ENCODE measurements at places on chromosomes 7 and 10.
A peak's percentile ranks its signal among the peaks of the same experiment; 100 is the strongest.

- DNase-seq = no peak
Observed at GRCh38 chr10:93559490-93559889, 7.0 kb upstream of the FFAR4 start.

DNA sequence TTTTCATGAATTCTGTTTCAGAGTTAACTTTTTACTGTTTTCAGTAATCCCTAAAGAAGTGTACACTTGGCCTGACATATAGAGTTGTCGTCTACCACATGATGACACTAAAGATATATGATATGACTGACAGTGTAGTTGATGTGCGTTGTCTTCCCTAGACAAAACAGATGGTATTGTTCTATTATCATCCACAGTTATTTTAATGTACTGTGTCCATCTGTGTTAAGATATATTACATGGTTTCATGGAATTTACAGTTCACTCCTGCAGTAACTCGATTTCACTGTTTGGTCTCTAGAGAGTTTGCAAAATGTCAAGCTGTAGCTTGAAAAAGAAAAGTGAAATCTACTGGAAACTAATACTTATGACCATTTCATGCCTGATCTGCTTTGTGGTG, 18.1 kb downstream of the FOXP2 start:
- DNase-seq = no peak

- peak; percentile 2 for DNase-seq
Observed at GRCh38 chr10:84244651-84245270, at the start of gene RGR. TSS of gene RGR (plus strand) at chr10:84245053. CDS start at chr10:84245091, 38 bp downstream.

DNA sequence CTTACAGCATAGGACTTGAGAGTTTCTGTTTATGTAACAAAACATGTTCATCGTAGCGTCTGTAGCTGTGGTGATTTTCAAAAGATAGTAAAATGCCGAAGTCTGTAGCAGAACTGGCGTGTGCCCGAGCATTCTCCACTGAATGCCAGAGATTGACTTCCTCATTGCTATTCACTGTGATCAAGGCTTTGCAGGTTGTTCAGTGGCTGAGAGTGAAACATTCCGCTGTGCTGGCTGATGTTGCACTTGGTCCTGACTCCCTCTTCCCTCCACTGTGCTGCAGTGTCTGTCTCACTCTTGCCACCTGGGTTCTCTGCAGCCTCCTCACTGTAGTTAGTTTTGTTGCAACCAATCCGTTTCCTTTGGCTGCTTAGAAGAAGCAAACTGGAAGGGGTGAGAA, 37.6 kb downstream of the FHIP2A start:
- DNase-seq = no peak

DNA sequence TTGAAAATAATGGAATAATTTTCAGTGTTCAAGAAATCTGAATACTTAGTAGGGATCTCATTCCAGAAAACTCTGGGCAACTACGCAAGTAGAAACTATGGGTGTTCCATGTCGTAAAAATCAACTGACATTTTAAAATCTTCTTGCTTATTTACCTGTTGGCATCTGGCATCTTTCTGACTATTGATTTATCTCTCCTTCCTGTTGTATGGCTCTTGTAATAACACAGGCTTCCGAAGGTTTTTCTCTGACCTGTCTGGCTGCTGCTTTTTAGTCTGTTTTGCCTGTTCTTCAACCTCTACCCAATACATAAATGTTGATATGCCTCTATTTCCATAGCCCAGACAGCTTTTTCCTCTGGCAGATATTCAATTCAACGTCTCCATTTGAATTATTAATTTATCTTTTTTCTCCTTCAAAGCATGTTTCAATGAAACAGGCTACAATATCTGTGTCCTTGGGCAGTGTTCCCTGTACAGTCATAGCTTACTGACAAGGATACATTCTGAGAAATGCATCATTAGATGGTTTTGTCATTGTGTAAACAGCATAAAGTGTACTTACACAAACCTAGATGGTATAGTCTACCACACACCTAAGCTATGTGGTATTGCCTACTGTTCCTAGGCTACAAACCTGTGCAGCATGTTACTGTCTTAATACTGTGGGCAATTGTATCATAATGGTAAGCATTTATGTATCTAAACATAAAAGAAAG, 105.9 kb upstream of the ETV1 start:
- peak; percentile 8 for DNase-seq

GRCh38 chr10:75263806-75264205, 28.0 kb upstream of the COMTD1 start:
- DNase-seq = no peak

- no peak for DNase-seq
Observed at GRCh38 chr10:11170993-11171851, 153.6 kb downstream of the CELF2 start.

DNA sequence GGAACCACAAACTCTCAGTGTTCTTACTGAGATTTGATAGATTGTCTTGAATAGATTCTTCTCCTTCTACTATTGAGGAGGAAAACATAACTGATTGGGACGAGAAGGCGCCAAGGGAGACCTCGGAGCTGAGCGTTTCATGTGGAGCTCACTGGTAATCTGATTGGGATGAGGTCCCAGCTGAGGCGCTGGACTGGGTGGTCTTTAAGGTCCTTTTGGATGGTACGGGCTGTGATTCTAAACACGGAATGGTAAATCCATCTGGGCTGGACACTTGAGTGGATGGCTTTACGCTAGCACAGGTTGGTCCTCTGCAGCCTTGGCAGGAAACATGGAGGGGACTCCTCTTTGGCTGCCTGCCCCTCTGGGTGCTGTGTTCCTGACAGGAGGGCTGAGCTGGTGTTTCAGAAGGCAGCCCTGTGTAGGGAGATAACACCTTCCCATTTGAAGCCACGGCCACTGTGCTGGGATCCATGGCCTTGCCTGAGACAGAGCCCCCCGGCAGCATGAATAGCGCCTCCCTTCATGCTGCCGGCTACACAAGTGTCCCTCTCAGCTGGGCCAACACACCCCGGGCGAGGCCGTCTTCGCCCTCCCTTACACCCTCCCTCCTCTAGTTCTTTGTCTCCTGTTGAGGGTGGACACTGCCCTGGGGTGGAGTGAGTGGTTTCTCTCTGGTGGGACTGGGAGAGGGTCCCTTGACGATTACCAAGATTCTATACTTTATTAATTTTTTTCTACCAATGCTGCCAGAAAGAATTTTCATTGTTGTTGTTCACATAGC, 203.2 kb upstream of the SHH start:
- no peak for DNase-seq

- no peak for DNase-seq
Observed at GRCh38 chr7:64990216-64990615, 620 bp downstream of the ZNF117 start.

GRCh38 chr10:115171392-115171960, 78.3 kb downstream of the ATRNL1 start:
- no peak for DNase-seq

DNA sequence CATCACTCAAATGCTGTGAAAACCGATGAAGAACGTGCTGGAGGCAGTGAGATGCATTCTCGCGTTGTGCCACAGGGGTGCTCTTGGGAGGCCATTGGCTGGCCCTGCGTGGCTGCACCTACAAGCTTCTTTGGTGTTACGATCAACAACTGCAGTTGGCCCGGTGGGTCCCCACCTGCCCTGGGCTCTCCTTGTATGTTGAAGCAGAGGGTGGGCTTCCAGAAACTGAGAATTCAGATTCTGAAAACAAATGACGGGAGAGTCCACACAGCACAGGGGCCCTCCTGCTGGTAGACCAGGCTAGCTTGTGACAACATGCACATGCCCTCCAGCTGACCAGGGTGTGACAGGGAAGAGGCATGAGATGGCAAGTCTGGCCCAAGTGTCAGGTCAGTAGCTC, 23.7 kb upstream of the DDC start:
- no peak for DNase-seq

DNA sequence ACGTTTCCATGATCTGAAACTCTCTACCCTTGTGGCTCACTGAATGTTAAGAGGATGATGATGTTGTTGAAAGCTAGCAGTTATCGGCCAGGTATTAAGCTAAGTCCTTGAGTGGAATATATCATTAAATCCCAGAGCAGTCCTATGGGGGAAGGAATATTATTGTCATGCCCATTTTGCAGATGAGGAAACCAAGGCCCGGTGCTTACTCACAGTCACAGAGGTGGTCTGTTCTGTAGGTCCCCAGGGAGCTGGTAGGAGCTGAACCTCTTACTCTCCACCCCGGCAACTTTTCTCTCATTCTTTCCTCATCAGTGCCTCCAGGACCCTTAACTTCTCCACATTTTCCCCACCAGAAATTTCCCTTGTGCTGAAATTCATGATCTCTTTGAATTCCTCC, 62.6 kb downstream of the ARMC3 start:
- DNase-seq = no peak

DNA sequence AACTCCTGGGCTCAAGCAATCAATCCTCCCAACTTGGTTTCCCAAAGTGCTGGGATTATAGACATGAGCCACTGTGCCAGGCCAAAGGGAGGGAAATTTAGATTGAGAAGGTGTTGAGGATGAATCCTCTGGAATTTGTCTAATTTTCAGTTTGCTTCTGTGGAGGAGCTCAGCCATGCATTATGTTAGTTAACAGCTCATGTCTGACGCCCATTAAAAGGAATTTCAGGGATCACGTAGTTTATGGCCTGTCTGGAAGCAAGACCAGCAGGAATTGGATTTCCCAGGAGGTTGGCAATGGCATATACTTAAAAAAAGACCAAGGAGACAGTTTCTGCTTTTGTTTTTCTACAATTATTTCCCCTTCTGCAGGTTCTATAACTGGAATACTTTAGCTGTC, 165.7 kb downstream of the OTUD1 start:
- no peak for DNase-seq

DNA sequence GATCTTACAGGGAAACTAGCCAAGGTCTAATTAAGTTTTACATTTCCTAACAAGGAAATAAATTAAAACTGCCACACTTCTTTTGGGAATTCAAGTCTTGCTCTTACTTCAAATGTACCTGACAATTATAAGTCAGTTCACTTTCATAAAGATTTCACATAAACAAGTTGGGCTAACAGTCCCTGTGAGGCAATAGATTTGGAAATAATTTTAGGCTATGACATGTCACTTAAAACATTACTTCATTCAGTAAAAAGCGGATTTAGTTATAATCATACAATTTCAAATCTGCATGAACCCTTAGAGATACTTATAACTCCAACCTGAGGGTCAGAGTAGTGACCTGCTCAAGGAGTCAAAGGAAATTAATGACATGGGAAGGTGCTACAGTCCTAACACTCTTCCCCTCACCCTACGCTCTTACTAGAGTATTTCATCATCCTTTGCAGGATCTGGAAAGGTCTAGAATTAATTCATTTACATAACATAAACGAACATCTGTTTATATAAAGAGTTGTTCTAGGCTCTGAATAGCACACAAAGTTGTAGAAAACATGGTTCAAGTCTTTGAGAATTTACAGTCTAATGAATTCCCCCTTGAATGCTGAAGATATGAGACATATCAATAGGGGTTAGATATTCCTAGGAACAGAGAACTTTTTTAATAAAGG, 32.3 kb upstream of the DNAJB12 start:
- DNase-seq = no peak

GRCh38 chr7:32039000-32039756, 31.0 kb downstream of the PDE1C start:
- no peak for DNase-seq

GRCh38 chr10:119305860-119306513, 98.6 kb downstream of the GRK5 start:
- DNase-seq = peak; percentile 93

DNA sequence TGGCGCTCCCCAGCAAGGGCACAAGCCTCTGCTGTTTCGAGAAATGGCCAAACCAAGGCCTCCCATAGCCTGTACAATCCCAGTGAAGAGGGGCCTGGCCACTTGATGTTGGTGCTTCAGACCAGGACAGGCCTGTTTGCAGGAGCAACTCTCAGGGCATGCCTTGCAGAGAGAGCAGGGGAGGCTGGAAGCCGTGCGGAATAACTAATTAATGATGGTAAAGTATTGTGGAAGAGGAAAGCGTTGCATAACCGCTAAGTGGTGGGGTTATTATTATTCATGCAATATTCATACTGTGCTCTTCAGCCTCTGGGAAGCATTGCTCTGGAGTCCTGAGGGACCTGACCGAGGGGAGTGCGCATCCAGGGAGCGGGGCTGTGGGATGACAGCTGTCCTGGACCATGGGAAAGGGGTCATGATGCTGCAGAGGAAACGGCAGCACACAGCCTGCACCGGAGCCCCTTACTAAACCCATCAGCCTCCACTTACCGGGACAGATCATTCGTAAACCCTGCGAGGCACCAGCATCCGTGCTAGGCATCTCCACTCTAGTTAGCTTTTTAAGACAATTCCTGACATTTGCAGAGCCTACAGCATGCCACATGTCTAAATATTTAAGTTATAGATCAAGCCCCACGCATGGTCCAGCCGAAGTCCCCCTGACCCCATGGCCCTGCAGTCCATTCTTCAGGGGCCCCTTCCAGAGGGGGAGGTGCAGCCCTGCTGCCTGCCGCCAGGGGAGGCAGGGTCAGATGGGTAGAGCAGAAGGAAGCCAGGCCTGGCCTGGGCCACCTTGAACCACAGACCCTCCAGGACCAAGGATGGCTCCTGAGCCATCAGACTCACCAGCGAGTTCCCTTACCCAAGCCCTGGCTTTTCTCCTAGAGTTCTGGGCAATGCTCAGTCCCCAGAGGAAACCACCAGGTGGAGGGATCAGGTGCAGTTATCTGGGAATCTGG, 11.6 kb downstream of the TMEM273 start:
- DNase-seq = no peak

DNA sequence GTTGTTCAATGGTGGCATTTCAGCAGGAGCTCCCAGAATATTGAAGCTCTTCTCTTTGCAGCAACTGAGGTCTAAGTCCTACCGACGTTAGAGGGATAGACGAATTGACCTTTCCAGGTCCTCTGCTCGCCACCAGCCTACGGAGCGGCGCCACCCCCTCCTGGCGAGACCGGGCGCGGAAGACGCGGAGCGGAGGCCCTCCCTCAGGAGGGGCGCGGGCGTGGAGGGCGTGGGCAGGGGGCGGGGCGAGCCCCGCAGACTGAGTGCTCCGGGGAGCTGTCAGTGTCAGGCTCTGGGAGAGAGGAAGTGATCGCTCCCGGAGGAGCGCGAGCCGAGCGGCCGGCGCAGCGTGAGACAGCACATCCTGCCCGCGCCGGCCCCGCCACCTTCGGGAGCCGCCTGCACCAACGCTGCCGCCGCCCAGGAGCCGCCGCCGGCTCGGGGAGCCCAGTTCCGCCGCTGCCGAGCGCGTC, at the start of gene DYNC1I1:
DYNC1I1 (plus strand) TSS at position 257 of the 473 bp plus-strand sequence. CDS start 32,176 bp downstream, outside the sequence.
- no peak for DNase-seq

DNA sequence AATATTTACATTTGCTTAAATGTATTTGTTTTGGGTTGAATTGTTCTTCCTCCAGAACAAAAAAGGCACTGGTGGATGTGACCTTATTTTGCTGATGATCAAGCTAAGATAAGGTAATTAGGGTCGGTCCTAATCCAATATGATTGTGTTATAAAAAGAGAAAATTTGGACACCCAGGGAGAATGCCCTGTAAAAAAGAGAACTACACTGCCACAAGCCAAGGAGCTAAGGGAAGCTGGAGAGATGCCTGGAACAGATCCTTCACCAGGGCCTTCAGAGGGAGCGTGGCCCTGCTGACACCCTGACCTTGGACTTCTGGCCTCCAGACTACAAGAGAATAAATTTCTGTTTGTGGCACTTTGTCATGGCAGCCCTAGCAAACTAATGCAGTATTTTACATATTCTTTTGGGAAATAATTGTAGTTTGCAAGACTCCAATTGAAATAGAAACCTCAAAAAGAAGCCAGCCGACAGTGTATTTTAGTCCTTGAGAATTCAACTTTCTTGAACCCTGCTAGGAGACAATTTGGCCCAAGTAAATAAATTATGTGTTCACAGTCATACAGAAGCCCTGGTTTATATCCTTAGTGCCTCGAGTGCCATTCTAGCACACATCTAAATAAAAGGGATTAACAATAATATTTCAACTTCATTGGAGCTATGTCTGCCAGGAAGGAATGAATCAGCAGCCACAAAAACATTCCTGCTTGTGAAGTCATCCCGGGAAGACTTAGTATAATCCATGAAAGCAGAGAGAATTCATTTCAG, 164.6 kb downstream of the PKD1L1 start:
- peak; percentile 90 for DNase-seq

Data from skeletal muscle cell (primary cell).